ENCODE measurements at places on chromosomes 6 and 20. TPM values are rescaled to one million over a fixed set of nuclear protein-coding genes. Genes with fewer than 3 reads are reported as not detected.

GRCh38 chr6:132959639-132960326 lies 145.4 kb downstream of the RPS12 start:
- no peaks in the 10 kb centered on the region for H3K27me3 ChIP-seq
- H3K4me1 ChIP-seq = peaks cover 24% of the 10 kb centered on the region
- H3K4me3 ChIP-seq = no peak overlapping the region
- no peaks in the 10 kb centered on the region for H3K36me3 ChIP-seq
- no peak overlapping the region for H3K27ac ChIP-seq

FAM8A1 gene
- total RNA-seq = 21.6 TPM

GRCh38 chr6:144997996-144998395 lies 712.9 kb downstream of the UTRN start:
- peaks cover 4% of the 10 kb centered on the region for H3K4me1 ChIP-seq
- no peak overlapping the region for H3K4me3 ChIP-seq
- no peak for DNase-seq
- no peak overlapping the region for H3K27ac ChIP-seq

- H3K4me3 ChIP-seq = no peak overlapping the region
- DNase-seq = no peak
- no peaks in the 10 kb centered on the region for H3K36me3 ChIP-seq
- H3K27me3 ChIP-seq = no peaks in the 10 kb centered on the region
These were observed 14.8 kb upstream of the SCGN start for GRCh38 chr6:25637211-25637610.

DNA sequence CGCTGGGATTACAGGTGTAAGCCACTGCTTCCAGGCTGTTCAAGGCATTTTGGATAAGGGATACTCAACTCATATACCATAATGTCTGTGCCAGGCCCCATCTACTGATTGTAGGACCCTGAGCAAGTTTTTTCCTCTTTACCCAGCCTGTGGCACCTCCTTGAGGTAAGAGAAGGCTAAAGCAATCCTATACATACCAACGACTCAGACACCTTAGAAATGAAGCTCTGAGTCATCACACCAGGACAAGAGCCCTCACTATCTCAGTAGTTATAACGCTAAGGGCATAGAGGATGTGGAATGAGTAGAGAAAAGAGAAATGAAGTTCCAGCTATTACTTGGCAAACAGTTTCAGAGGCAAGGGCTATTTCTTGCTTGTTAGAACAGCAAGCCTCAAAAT lies 16.9 kb downstream of the NDRG3 start:
- no peaks in the 10 kb centered on the region for H3K36me3 ChIP-seq
- no peak overlapping the region for H3K27ac ChIP-seq
- peaks cover 12% of the 10 kb centered on the region for H3K4me1 ChIP-seq
- DNase-seq = no peak

- no peak for DNase-seq
- H3K27me3 ChIP-seq = no peaks in the 10 kb centered on the region
- H3K27ac ChIP-seq = no peak overlapping the region
- H3K4me1 ChIP-seq = no peaks in the 10 kb centered on the region
These were observed 425.3 kb downstream of the EPM2A start for GRCh38 chr6:145309842-145310535.

- H3K36me3 ChIP-seq = no peaks in the 10 kb centered on the region
- no peak overlapping the region for H3K27ac ChIP-seq
- no peak for DNase-seq
- peaks cover 32% of the 10 kb centered on the region for H3K27me3 ChIP-seq
- H3K4me3 ChIP-seq = no peak overlapping the region
These were observed 1.4 kb downstream of the METTL24 start for GRCh38 chr6:110356778-110357177.

- no peak overlapping the region for H3K4me3 ChIP-seq
- no peak overlapping the region for H3K27ac ChIP-seq
- H3K27me3 ChIP-seq = no peaks in the 10 kb centered on the region
These were observed 3.8 kb upstream of the OGFRL1 start for GRCh38 chr6:71284785-71285184.

DNA sequence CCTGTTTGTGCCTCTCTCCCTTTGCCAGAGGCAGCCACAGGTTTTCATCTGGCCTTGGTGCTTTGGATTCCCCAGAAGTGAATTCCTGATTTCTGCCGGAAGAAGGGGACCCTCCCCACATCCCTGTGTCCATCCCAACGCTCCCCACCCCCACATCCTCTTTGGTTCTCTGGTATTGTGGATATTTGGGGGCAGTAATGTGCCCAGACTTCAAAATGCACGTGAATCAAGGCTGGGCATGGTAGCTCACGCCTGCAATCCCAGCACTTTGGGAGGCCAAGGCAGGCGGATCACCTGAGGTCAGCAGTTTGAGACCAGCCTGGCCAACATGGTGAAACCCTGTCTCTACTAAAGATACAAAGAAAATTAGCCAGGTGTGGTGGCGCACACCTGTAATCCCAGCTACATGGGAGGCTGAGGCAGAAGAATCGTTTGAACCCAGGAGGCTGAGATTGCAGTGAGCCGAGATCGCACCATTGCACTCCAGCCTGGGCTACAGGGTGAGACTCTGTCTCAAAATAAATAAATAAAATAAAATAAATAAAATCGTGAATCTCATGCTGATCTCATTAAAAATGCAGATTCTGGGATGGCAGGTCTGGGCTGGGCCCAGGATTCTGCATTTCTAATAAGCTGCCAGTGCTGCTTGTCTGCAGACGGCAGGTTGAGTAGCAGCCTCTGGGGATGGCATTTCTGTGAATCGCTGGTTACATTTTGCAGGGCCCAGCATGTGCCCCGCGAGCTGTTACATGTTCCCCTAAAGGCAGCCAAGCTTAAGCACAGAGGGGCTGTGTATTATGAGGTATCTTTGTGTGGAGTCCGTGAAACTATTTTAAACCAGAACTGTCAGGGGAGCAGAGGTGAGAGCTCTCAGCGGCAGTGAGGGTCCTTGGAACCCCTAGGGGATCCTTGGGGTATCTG lies 49.0 kb downstream of the SYNJ2 start:
- H3K27me3 ChIP-seq = no peaks in the 10 kb centered on the region
- DNase-seq = no peak
- no peaks in the 10 kb centered on the region for H3K36me3 ChIP-seq
- H3K27ac ChIP-seq = peak overlapping the region; percentile 9

GRCh38 chr6:7075341-7076000 lies 32.3 kb upstream of the RREB1 start:
- H3K27ac ChIP-seq = no peak overlapping the region
- no peaks in the 10 kb centered on the region for H3K27me3 ChIP-seq
- no peak overlapping the region for H3K4me3 ChIP-seq
- peaks cover 7% of the 10 kb centered on the region for H3K4me1 ChIP-seq
- H3K36me3 ChIP-seq = no peaks in the 10 kb centered on the region
- DNase-seq = no peak

GMDS gene
- total RNA-seq = 6.6 TPM

- no peaks in the 10 kb centered on the region for H3K36me3 ChIP-seq
- no peaks in the 10 kb centered on the region for H3K27me3 ChIP-seq
- H3K4me3 ChIP-seq = no peak overlapping the region
- DNase-seq = no peak
- H3K27ac ChIP-seq = no peak overlapping the region
- no peaks in the 10 kb centered on the region for H3K4me1 ChIP-seq
These were observed 95.4 kb upstream of the MRPS10 start for GRCh38 chr6:42313038-42313437.

NRSN1 gene
- total RNA-seq = not detected

DNA sequence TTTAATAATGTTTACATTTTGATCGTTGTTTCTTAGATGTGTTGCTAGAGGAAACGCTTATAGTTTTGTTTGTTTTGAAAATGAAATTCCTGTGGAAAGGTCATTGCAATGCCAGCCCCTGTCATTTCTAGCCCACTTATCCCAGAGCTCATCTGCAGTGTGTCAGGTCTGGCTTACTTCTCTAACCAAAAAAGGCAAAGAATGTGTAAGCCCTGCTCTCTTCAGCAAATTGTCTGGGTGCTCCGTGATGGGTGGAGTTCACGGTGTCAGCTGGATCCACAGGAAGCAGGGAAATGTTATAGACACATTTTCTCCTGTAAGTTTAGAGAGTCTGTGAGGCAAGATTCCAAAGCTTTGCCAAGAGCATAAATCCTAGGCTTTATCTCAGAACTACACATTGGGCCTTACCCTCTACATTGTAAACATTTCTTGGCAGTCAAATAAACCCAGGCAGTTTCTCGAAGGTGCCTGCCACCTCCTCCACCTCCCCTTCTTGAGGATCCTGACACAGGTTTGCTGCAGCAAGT lies 50.9 kb downstream of the RPRD1B start:
- no peak overlapping the region for H3K27ac ChIP-seq
- H3K4me3 ChIP-seq = no peak overlapping the region
- H3K36me3 ChIP-seq = no peaks in the 10 kb centered on the region
- H3K27me3 ChIP-seq = no peaks in the 10 kb centered on the region
- H3K4me1 ChIP-seq = peaks cover 17% of the 10 kb centered on the region

- peaks cover 15% of the 10 kb centered on the region for H3K4me1 ChIP-seq
- no peaks in the 10 kb centered on the region for H3K27me3 ChIP-seq
- H3K27ac ChIP-seq = no peak overlapping the region
- no peak overlapping the region for H3K4me3 ChIP-seq
These were observed 476.8 kb upstream of the CITED2 start for GRCh38 chr6:139851206-139851605.

PDSS2 gene
- total RNA-seq = 9.3 TPM

DNA sequence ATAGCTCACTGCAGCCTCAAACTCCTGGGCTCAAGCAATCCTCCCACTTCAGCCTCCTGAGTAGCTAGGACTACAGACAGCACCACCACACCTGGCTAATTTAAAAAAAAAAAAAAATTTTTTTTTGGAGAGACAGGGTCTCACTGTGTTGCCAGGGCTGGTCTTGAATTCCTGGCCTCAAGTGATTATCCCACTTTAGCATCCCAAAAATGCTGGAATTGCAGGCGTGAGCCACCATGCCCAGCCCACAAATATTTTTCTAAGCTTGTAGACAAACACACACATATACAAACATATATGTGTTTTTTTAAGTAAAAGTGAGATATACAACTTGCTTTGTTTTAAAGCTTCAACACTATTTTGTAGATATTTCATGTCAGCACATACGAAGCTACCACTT lies 10.8 kb downstream of the HSPA12B start:
- H3K4me1 ChIP-seq = no peaks in the 10 kb centered on the region
- H3K27ac ChIP-seq = no peak overlapping the region
- H3K27me3 ChIP-seq = peaks cover 3% of the 10 kb centered on the region
- no peak overlapping the region for H3K4me3 ChIP-seq

DNA sequence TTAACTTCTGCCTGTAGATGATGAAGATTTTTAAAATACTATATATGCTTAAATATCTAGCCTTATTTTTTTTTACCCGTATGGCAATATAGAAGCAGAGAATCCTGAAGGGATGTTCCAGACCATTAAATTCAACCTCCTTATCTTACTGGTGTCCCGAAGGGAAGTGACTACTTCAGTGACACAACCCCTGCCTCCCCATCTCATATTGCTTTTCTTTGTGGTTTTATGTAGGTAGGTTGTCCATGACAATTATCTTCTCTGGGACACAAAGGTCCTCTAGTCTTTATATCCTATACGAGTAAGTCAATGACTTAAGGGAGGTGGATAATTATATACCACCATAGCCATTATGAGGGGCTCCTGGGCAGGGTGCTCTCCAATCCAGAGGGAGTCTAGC lies 57.4 kb upstream of the EMILIN3 start:
- no peak overlapping the region for H3K27ac ChIP-seq
- no peak overlapping the region for H3K4me3 ChIP-seq
- H3K4me1 ChIP-seq = no peaks in the 10 kb centered on the region
- H3K36me3 ChIP-seq = peaks cover 78% of the 10 kb centered on the region

GRCh38 chr6:166348305-166348949 lies 6.1 kb upstream of the SFT2D1 start:
- H3K4me1 ChIP-seq = no peaks in the 10 kb centered on the region
- no peak overlapping the region for H3K27ac ChIP-seq
- H3K27me3 ChIP-seq = no peaks in the 10 kb centered on the region
- DNase-seq = no peak

- no peaks in the 10 kb centered on the region for H3K27me3 ChIP-seq
- peaks cover 9% of the 10 kb centered on the region for H3K4me1 ChIP-seq
- no peak for DNase-seq
- H3K4me3 ChIP-seq = no peak overlapping the region
These were observed 359.1 kb downstream of the SAMD5 start for GRCh38 chr6:147867433-147868226.

ANKRD66 gene
- not detected for total RNA-seq

PI16 gene
- 49.1 TPM for total RNA-seq

DNA sequence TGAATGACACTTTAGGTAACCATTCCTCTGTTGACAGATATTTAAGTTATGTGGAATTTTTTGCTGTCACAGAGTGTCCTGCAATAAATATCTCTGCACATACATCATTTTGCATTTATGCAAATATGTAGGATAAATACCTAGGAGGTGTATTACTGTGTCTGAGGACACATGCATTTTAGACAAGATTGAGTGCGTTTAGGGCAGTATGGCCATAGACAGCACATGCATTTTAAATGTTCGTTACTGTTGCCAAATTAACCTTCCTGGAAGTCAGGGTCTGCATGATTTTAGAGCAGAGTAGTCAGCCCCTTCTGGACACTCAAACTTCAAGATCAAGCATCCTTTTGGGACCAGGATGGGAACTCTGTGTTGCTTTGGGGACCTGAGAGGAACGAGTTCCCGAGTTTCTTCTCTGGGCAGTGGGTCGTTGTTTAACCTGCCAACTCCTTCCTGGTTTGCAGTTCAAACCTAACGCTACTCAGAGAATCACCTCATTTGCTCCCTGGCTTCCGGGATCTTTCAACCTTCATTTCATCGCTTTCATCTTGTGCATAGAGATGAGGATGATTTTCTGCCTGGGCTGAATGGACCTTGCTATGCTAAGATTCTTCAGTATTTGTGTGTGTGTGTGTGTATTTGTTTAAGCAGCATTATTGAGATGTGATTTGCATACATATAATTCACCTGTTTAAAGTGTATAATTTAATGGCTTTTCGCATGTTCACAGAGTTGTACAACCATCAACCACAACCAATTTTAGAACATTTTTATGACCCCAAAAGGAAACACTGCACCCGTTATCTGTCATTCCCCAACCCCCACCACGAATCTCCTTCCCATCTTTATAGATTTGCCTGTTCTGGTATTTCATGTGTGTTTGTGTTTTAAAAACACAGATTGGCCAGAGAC lies 9.8 kb downstream of the BCAS4 start:
- H3K4me1 ChIP-seq = no peaks in the 10 kb centered on the region
- peak; percentile 3 for DNase-seq
- no peaks in the 10 kb centered on the region for H3K27me3 ChIP-seq
- no peak overlapping the region for H3K4me3 ChIP-seq

PDE10A gene
- total RNA-seq = 0.74 TPM

- H3K4me3 ChIP-seq = no peak overlapping the region
- peaks cover 4% of the 10 kb centered on the region for H3K4me1 ChIP-seq
- DNase-seq = peak; percentile 17
- no peak overlapping the region for H3K27ac ChIP-seq
- H3K27me3 ChIP-seq = no peaks in the 10 kb centered on the region
These were observed 262.3 kb downstream of the ZNF217 start for GRCh38 chr20:53331151-53331973.

SPAG4 gene
- total RNA-seq = 1.1 TPM

- no peaks in the 10 kb centered on the region for H3K4me1 ChIP-seq
- DNase-seq = no peak
- H3K27me3 ChIP-seq = no peaks in the 10 kb centered on the region
- no peak overlapping the region for H3K4me3 ChIP-seq
- H3K36me3 ChIP-seq = no peaks in the 10 kb centered on the region
These were observed 128.4 kb upstream of the ADGRF1 start for GRCh38 chr6:47170617-47170947.
